D721Med (cell line): ENCODE measurements at places on chromosomes 4 and X.

GRCh38 chr4:21893136-21893535 is 55.4 kb downstream of the KCNIP4 start:
- no peak for DNase-seq

DNA sequence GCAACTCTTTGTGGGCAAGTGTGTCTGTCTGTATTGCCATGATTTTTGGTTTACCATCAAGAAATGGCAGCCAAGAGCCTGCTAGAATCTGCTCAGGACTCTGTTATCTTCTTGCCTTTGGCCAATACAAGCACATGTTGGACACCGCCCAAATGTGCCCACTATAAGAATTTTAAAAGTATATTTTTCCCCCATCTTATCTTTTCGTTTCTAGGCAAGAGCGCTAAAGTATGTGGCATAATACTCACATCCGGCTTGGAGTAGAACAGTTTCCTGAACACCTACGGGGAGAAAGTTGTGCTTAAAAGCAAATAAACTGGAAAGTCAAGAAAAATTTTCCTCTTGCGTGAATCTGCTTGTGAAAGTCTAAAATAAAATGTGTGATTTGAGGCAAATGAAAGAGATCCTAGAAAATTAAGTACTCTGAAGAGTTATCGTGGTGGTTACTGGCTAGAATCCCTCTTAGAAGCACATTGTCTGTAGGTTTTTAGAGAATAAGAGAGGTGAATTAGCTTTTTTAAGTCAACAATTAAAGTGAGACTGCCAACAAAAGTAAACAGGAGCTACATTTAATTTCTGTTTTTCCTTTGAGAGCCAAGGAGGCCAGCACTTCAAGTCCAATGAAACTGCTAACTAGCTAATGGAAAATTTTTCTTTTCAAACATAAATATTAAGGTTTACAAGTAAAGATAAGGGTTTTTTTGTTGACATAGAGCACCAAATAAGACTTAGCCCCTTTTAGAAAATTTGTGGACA is 220.2 kb downstream of the SOWAHB start:
- DNase-seq = no peak

GRCh38 chrX:137031517-137032340 is 2.1 kb downstream of the GPR101 start:
- no peak for DNase-seq

DNA sequence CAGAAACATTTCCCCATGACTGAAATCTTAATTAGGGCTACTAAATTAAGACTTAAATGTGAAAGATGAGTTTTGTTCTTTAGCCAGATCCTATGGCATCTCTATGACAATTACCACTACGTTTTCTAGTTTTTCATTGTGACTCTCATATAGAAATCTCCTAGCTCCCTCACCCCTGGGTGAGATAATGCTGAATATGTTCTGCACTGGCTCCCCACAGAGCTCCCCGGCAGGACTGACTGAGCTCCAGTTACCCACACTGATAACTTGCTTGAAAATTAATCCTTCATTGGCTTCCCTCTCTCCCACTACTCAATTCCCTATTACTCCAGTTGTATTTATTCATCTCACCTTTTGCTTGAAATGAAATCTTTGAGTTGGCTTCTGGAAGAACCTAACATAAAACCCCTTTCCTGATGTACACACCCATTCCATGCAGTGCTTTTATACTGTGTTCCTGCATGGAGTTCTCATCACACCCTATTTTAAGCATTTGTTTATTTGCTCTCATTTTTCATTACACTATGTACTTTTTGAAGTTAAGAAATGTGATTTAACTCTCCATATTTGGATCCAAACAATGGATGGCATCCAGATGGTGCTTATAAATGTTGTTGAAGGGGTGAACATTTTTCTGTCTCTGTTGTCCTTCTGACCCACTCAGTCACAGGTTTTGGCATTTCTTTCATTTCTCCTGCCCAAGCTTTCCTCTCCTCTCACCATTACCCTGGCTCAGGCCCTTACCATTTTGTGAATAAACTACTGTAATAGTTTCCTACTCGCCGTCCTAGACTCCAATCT is 623.4 kb downstream of the SPRY1 start:
- DNase-seq = no peak

GRCh38 chr4:95417531-95417930 is 131.2 kb downstream of the UNC5C start:
- DNase-seq = no peak

DNA sequence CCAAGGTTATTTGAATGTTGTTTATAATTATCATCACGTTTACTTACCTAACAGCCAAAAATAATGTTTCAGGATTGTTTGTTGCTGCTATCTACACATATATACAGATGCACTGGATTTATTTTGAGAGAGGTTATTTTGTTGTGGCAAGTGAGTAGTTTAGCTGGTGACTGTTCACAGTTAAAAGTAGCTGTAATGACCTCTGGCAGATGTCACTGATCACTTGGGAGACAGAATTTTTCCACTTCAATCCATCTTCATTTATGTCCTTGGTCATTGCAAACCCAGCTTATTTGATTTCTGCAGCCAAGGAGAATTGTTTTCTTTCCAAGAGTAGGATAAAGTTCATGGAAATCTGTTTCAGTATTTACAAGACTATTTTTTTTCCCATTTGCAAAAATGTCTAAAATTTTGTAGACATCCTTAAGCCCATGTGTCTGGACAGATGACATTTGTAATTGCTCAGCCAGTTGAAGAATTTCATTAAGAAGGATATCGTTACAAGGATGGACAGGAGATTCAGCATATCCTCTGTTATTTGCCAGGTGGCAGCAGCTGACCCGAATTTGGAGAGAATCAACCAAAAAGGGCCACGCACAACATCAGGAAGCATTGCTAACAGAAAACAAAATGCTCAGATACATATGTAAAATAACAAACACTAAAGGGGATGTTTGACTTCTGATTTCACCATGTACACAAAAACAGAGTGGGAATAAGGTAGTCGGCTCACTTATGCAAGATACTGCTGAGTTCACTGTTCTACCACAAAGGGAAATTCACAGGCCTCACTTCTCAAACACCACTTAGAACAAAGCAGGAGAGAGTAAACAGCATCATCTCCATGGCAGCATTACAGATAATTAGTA is 64.5 kb downstream of the GPRIN3 start:
- DNase-seq = no peak

- DNase-seq = no peak
Observed at GRCh38 chr4:37338972-37339371, 94.4 kb downstream of the NWD2 start.
